Activated CD4-positive, alpha-beta T cell treated with anti-CD3 and anti-CD28 coated beads, Interleukin-2, amount 50 U/mL, for 16 hours (primary cell): ENCODE measurements at places on chromosomes 2 and 18.

- no peak for DNase-seq
These were observed 30.0 kb downstream of the PMAIP1 start for GRCh38 chr18:59929621-59930295.

DNA sequence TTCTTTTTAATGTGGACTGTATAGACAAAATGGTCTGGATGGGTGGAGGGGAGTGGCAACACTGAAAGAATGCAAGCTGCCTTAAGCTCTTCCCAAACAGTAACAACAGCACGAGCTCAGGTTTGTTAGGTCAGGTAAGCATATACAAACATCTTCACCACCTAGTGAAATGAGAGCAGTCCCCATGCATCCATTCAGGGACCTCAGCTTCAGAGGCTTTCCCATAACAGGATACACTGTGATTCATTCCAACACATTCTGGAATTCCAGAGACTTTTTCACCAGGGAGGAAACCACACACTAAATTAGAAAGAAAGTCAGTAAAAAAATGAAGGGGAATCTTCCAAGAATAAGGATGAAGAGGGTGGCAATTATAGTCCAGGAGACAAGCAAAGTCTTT lies 50.4 kb upstream of the BZW1 start:
- DNase-seq: no peak

- DNase-seq: no peak
These were observed 81.5 kb upstream of the CD226 start for GRCh38 chr18:70029163-70029562.

GRCh38 chr2:3703236-3703756 lies at the start of gene DCDC2C:
DCDC2C (plus strand) TSS chr2:3703575; CDS start chr2:3703752, 177 bp downstream.
- DNase-seq: no peak

DNA sequence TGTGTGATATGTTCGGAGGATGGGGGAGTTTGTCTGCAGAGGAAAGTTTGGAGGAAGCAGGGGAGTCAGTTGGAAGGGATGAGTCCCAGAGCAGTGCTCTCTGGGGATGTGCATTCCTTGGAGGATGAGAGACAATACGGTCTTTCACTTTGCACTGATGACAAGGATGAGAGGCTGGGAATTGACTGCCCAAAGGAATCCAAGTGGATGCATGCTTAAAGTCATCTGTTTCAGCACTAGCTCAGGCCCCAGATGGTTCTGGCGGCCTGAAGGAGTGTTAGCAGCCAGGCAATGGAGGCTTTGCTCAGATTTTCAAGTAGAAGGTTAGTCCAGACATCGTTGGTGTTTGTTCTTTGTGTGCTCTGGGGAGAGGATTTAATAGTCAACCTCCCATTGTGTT lies 100.2 kb downstream of the CRIM1 start:
- no peak for DNase-seq

DNA sequence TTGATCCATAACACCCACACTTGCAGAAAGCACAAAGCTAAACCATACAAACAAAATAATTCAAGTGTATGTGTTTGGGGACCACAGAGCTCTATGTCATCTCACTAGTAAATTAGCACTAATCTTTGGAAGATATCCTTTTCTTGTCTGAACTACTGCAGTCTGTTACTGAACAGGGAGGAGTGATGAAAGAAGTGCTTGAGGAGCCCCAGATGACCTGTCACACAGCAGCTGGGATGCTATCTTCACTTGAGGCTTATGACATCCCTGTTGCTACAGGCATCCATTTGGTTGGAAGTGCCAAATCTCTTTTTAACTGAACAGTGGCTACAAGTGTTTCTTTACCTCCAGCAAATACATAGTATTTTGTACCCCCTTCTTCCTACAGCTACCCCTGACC lies 386.3 kb upstream of the CHAC2 start:
- DNase-seq: no peak

DNA sequence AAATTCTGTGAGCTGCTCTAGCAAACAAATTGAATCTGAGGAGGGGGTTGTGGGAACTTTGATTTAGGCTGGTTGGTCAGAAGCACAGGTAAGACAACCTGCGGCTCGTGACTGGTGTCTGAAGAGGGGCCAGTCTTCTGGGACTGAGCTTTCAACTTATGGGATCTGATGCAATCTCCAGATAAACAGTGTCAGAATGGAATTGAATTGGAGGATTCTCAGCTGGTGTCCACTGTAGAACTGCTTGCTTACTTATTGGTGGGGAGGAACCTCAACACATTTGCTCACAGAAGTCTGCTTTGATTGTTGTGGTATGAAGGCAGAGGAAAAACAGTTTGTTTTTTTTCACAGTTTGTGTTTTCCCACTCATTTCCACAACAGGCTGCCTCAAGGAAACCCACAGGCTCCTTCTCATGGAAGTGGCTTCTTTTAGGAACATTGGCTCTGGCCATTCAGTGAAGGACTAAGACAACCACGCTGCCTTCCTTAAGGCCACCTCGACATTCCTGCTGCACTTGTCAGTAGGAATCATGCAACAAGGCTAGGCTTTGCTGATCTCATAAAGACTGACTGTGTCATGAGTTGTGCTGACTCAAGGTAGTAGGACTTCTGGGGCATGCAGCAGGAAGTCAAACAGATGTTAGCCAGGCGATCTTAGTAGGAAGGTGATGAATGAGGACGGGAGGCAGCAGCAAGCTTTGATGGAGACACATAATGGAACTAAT lies 104.7 kb downstream of the TSN start:
- DNase-seq: no peak

- no peak for DNase-seq
These were observed 30.9 kb downstream of the STK39 start for GRCh38 chr2:168216351-168217005.

DNA sequence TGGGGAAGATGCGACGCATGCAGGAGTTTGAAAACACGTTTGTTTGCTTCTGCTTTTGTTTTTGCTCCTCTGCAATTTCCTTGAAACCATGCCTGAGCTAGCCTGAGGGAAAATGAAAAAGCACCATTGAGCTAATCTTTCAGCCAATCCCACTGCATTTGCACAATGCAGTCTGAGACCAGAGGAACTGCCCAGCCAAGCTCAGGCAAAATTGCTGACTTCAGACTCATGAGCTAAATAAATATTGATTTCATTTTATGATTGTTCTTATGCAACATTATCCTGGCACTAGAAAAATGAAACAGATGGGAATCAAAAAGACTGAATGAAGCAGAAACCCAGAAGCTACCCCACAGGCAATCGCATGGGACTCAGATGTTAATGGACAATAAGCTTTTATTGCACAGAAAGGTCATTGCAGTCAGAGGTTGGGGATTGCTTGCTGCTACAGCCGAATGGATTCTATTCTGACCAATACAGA lies 37.0 kb downstream of the TPRKB start:
- DNase-seq: no peak

- peak; percentile 78 for DNase-seq
These were observed 6.4 kb downstream of the PSME4 start for GRCh38 chr2:53964257-53964952.

DNA sequence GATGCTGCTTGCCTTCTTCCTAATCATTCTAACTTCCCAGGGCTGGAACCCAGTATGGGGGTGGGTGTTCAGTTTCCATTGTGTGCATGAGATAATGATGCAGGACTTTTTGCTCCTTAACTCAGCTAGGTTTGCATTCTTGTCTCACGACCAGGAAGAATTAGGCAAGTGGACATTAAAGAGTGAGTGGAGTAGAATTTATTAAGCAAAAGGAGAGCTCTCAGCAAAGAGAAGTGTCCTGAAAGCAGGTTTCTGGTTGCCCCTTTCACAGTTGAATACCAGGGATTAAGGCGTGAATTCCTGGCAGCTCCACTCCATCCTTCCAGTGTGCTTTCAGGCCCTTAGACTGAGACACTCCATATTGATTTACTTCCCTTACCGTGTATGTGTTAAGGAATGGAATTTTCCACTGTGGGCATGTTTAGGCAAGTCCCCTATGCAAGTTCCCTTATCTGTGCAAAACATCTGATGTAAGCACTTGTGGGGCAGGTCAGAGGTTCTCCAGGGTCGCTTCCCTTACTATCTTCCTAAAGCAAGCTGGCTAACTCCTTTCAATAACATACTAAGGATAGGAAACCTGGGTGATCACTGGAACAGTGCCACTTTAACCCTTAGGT lies 126.5 kb downstream of the GPR39 start:
- no peak for DNase-seq

GRCh38 chr2:125979886-125980285 lies 676.1 kb upstream of the GYPC start:
- no peak for DNase-seq

- DNase-seq: no peak
These were observed 261.4 kb upstream of the KCNJ3 start for GRCh38 chr2:154437104-154437503.

GRCh38 chr2:177129610-177130009 lies 83.0 kb upstream of the HNRNPA3 start:
- DNase-seq: no peak

GRCh38 chr2:113160962-113161361 lies 12.8 kb upstream of the PSD4 start:
- DNase-seq: no peak

GRCh38 chr2:231987124-231987727 lies 25.7 kb downstream of the DIS3L2 start:
- no peak for DNase-seq

- DNase-seq: no peak
These were observed 2.2 kb downstream of the AQP4 start for GRCh38 chr18:26863122-26863879.

DNA sequence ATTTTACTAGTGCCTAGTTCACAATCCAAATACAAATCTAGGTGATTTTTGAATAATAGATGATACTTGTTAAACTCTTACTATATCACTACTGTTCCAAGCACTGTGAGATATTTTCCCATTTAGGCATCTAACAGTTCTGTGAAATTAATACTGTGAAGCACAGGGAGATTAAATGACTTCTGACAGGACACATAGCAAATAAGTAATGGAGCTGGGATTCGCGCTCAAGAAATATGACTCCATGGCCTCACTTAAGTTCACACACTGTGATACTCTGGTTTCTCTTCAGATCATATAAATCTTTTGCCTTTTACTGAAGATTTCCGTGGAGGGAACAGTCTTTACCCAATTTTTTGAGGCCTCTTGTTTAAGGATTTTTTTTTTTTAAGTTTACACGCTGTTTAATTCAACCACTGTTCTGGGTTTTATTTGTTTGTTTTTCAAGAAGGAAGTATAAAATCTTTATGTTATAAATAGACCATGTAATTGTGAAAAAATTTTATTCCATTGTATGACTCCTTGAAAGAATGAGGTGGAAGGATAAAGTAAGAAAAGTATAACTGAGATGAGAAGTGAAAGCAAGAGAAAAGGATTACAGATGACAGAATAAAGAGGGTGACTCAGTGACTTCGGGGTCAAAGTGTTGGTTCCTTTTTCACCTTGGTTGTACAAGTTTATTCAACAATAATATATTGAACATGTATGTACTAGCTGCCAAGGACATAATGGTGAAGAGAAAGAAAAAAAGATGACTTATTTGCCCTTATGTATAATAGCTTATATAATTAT lies 30.2 kb downstream of the RBM45 start:
- no peak for DNase-seq

DNA sequence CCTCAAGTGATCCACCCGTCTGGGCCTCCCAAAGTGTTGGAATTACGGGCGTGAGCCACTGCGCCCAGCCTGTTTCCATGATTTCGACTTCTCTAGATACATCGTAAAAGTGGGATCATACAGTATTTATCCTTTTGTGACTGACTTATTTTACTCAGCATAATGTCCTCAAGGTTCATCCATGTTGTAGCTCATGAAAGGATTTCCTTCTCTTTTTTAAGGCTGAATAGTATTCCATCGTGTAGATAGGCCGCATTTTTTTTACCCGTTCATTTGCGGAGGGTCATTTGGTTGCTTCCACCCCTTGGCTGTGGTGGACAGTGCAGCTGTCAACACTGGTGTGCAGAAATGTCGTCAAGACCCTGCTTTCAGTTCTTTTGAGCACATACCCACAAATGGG lies 48.8 kb upstream of the SMAD7 start:
- no peak for DNase-seq

DNA sequence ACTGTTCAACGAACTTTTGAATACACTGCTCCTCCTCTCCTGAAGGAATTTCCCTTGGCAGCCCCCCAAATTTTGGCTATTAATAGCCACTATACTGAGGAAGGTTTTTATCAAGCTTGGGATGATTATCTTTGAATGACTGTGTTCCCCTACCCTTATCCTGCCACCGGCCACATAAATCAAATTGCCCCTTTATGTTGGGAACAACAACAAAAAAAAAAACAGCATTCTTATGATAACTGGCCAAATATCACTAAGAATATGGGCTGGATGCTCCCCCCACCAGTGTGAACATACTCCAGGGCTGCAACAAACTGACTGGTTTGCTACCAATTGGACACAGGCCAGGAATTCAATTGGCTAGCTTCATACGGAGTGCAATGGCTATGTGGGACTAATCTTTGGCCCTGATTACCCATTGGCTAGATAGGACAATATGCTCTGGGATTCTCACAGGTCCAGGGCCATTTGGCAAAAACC lies 20.6 kb downstream of the DUSP11 start:
- DNase-seq: no peak

- no peak for DNase-seq
These were observed 328 bp downstream of the DTYMK start for GRCh38 chr2:241686324-241686649.

- peak; percentile 72 for DNase-seq
These were observed 39.9 kb downstream of the STK17B start for GRCh38 chr2:196131384-196131937.

DNA sequence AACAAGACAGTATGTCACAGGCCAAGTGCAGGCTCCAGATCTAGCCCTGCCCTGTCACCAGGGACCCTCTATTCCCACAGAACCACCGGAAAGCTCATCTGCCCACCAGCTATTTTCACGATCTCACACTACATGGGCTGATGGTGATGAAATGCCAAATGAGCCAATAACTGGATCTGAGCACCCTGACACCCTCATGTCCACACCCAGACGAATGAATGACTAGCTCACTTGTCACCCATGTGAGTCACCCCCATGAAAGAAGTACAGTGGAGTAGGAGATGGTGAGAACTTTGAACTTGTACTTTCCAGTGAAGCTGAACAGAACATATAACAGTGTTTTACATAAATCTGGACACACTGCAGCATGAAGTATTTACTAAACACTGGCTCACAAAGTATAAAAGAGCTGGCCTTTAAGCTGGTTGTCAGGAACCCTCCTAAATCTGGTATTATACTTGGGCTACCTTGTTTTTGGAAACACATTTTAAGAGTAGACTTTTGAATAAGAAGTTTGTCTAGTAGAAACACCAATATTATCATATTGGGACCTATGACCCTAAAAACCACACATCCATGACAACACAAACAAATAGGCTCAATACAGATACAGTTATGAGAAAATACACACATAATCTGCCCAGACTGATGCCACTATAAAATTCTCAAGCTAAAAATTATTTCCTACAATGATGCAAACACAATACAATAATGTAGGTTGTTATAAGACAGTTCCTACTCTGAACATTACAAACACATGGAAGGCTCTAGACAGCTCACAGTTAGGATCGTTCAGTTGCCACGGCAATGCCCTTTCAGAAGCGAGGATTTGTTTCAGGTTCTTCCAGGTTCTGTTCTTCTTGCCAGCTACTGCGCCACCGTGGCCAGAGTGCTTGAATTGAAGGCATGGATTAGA lies 19.0 kb downstream of the INO80C start:
- peak; percentile 66 for DNase-seq

GRCh38 chr2:177211169-177211568 lies 1.4 kb upstream of the HNRNPA3 start:
- no peak for DNase-seq

GRCh38 chr2:235493775-235494715 lies at the start of gene AGAP1:
AGAP1 (plus strand) TSS chr2:235494043.
- DNase-seq: peak; percentile 18

GRCh38 chr2:29920130-29920577 lies 1.2 kb downstream of the ALK start:
- peak; percentile 25 for DNase-seq

GRCh38 chr18:62386601-62387000 lies 61.5 kb downstream of the TNFRSF11A start:
- no peak for DNase-seq
